ENCODE measurements at places on chromosomes 7 and 10.

GRCh38 chr10:22681783-22682183 lies 32.6 kb downstream of the PIP4K2A start:
- DNase-seq, result peak; percentile 26

GRCh38 chr7:76296743-76297740 lies 5.4 kb upstream of the HSPB1 start:
- no peak for DNase-seq

- no peak for DNase-seq
These were observed 17.6 kb downstream of the ASB13 start for GRCh38 chr10:5648494-5649457.

DNA sequence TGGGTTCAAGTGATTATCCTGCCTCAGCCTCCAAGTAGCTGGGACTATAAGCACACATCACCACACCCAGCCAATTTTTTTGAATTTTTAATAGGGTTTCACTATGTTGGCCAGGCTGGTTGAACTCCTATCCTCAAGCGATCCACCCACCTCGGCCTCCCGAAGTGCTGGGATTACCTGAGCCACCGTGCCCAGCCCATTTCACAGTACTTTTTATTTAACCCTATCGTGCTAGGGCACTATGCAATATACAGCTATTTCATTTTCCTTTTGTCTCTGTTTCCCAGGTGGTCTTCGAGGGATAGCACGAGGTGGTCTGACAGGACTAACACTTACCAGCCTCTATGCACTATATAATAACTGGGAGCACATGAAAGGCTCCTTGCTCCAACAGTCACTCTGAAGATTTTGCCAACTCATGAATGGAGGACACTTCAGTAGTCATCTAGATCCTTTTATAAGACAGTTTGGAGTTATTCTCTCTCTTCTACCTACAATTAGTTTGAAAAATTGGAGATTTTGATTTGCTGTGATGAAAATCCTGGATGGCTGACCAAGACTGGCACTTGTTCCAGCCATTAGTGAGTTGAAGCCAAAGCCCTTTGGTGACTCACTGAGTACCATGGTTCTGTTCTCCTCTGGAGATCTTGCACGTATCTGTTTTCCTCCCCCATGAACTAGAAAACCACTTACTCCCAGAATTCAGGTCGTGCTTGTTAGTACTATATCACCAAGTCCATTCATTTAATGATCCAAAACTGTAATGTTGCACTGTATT lies 27.3 kb downstream of the NCOA4 start:
- no peak for DNase-seq

DNA sequence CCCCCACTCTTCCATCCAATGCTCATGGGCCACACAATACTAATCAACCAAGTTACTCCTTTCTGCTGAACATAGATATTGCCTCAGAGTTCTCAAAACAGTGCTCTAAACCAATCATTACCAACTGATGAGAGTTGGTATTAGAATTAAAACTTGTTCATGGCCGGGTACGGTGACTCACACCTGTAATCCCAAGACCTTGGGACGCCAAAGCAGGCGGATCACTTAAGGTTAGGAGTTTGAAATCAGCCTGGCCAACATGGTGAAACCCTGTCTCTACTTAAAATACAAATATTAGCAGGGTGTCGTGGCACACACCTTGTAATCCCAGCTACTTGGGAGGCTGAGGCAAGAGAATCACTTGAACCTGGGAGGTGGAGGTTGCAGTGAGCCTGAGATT lies 8.2 kb downstream of the TM9SF3 start:
- DNase-seq, result no peak

- no peak for DNase-seq
These were observed 36.0 kb downstream of the PRTFDC1 start for GRCh38 chr10:24916365-24916764.

DNA sequence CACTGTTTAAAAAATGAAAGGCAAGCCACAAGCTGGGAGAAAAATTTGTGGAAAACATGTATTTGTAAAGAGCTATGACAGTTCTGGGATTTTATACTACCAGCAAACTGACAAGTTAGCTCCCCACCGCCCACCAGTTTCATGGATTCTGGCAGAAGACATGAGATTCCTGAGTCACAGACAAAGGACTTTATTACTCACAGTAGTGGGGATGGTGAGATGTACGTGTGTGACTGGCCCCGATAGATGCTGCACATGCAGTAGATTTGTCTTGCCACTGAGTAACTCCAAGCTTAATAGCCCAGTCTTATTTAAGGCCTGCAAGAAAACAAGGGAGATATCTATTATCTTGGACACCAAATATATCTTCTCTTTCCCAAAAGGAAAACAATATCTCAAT lies 281.7 kb downstream of the AHR start:
- DNase-seq, result no peak

- DNase-seq, result no peak
These were observed 1.2 kb downstream of the PTEN start for GRCh38 chr10:87864496-87865059.

DNA sequence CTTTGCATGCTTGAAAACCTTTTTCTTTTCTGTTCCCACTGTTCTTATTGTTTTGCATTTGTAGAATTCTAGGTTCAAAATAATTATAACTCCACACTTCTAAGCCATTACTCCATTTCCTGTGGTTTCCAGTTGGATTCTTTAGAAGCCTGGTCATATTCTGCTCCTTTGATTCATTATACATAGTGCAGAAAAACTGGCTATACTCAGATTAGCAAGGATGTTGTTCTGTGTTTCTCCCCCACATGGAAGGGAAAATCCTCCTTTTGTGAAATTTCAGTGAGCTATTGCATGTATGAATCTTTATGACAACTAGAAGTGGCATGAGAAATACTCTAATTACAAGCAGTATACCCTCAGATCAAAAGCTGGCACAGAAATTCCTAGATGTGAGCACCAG lies 79.5 kb downstream of the SLC13A1 start:
- no peak for DNase-seq

GRCh38 chr10:13571541-13571940 lies 15.2 kb upstream of the PRPF18 start:
- DNase-seq, result no peak
